ENCODE measurements at places on chromosomes 13 and 19.

DNA sequence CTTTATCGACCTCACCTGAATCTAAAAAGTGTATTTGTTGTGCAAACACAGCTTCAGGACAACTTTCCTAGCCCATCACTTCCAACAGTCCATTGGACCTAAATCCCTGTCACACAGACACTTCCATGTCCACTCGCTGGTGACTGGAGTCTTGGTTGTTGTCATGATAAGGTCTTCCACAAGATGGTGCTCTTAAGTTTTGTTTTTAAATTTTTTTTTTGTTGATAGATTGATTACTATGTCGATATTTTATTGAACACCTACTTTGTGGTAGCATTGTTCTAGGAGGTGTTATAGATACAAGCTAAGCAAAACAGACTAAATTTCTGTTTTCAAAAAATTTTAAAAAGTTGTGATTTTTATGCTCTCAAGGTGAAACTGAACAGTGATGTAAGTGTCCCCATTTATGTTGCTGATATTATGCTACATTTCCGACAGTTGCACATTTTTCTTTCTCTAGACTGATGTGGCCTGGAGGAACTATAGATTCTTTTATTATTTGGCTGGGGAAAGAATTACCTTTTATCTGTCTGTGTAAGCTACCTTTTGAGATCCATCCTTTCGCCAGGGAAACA lies 8.1 kb upstream of the ERICH6B start:
- no peak for DNase-seq

DNA sequence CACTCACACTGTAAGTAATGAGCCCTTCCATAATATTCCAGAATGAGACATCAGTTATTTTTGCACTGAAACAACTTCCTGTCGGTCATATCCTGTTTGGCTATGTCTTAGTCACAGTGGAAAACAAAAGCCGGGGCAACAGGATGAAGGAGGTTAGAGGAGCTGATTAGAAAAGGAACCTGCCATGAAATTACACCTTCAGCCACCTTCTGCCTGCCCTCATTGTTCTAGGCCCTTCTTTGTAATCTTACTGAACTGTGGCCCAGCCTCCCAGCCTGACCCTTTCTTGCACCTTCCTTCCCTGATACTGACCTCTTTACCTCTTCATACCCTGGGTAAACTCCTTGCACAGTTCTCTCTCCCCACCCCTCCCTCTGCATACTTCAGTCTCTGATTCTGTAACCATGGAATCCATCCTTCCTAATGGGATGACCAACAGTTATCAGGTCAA lies 67.3 kb downstream of the DOCK9 start:
- DNase-seq: no peak

DNA sequence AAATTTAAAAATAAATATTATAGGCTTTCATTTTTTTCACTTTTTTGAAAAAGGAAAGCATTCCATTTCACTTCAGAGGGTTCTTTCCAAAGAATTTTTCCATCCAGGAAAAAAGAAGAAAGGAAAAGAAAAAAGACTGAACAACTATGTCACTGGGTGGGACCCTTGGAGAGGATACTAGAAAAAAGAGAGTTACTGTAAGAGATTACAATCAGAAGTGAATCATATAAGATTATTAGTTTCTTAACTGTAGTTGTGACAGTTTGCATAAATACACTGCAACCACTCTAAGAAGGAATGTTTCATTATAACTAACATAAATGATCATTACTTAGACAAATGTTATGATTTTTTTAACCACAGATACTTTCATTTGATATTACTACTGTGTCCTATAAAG lies 87.8 kb downstream of the KLF12 start:
- no peak for DNase-seq

DNA sequence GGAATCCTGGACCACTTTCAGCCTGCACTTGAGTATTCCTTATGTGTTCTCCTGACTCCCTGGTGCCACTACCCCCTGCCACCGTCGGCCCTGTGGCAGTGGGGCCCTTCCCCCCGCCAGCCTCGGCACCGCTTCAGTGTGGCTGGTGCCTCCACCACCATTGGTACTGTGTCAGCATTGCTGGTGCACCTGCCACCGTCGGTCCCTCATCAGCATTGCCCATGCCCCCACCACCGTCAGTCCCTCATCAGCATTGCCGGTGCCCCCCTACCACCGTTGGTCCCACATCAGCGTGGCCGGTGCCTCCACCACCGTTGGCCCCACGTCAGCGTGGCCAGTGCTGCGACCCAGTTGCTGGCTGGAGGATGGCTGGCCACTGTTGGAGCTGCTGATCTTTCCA lies 228.5 kb downstream of the TM9SF2 start:
- DNase-seq: no peak

GRCh38 chr19:47111682-47112165 lies 1.9 kb downstream of the ZC3H4 start:
- no peak for DNase-seq

DNA sequence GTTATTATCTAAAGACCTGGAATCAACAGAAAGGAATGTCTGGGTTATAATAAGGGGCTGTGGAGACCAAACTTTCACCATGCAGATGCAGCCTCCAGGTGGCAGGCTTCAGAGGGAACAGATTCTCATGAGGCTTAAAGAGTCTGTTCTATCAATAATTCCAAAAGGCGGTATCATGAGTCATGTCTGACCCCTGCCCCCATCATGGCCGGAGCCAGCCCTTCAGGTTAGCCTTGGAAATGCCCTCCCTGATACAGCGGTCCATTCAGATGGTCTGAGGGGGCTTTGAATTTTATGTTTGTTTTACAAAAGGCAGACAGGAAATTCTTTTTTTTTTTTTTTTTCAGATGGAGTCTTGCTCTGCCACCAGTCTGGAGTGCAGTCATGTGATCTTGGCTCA lies 21.7 kb upstream of the LAMP1 start:
- DNase-seq: peak; percentile 33

DNA sequence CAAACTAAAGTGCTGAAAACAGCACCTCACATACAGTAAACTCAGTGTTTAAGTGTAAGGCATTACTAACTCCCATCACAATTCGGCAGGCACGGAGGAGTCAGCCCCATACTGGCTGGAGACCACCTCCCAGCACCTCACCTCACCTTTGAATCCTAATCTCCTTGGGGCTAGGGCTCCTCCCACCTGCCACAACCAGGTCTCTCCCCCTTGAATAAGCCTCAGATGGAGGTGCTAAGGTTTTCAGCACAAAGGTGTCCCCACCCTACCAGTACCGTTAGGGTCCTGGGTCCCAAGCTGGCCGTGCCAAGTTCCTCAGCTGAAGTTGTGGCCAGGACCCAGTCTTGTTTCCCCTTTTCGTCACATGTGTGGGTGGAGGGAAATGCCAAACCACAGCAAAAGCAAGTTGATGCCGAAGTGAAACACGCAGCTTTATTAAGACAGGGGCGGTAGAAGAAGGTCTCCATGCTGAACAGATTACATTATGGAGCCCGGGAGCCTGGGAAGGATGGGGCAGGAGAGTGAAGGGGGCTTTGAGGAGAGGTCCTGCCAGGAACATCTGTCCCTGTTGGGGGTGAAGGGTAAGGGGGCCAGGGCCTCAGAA lies at the start of gene IGFLR1:
TSS of gene IGFLR1 (minus strand) at position 332 of the 604 bp plus-strand sequence. CDS start 1,272 bp downstream, outside the sequence.
- DNase-seq: no peak

DNA sequence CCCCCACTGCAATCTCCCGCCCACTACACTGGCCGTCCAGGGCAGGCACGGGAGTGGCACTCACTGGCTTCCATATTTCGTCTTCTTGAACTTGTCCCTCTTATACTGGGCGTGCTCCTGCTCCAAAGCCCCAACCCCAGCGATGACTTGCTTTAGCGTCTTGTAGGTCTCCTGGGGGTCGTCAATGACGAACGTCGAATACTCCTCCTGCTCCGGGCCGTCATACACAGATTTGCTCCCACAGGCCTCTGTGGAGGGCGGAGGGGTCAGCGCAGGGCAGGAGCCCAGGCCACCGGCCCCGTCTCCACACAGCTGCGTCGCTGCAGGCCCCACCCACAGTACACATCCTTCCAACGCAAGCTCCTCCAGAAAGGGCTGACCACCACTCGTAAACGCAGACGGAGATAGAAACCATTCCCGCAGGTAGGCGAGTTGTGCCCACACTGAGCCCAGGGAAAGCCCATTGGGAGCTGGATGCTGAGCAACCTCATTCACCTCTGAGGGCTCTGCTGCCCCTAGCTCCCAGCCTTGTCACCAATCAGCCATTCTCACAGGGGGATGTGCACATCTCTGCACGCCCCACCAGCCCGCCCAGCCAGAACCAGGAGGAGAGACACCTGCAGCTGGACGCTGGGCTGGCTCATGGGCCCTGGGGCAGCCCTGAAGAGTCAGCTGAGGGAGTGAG lies 7.9 kb upstream of the C13orf46 start:
- no peak for DNase-seq

GRCh38 chr13:45792827-45793303 lies 58.7 kb downstream of the SIAH3 start:
- no peak for DNase-seq

- peak; percentile 99 for DNase-seq
Measured at GRCh38 chr13:48532506-48533499, at the start of gene RCBTB2. TSS of gene RCBTB2 (minus strand) at chr13:48533080. CDS start at chr13:48521939, 11,141 bp downstream.

GRCh38 chr19:18416778-18417249 lies 2.4 kb upstream of the SSBP4 start:
- DNase-seq: peak; percentile 90
